ENCODE measurements at places on chromosomes 6 and 20. TPM values are rescaled to one million over a fixed set of nuclear protein-coding genes. Genes with fewer than 3 reads are reported as not detected.

The NFKBIL1 gene
- 24.2 TPM for total RNA-seq

DNA sequence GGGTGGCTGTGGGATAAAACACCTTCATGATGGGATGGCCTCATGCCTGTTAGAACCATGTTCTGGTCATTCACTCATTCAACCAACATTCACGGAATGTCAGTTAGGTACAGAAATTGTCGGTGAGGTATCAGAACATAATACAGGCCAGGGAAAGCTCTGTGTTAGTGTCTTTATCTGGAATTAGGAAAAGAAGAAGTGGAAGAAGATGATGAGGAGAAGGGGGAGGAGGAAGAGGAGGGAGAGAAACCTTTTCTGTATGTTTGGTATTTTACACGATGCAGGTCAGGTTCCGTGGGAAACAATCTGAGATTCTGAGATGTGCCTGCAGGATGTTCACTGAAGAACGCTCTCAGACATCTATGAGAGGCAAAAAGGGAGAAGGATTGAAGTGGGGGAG, 5.6 kb downstream of the ADTRP start:
- no peak for DNase-seq

- DNase-seq, result no peak
Observed at GRCh38 chr20:41344938-41345728, 4.5 kb downstream of the LPIN3 start.

DNA sequence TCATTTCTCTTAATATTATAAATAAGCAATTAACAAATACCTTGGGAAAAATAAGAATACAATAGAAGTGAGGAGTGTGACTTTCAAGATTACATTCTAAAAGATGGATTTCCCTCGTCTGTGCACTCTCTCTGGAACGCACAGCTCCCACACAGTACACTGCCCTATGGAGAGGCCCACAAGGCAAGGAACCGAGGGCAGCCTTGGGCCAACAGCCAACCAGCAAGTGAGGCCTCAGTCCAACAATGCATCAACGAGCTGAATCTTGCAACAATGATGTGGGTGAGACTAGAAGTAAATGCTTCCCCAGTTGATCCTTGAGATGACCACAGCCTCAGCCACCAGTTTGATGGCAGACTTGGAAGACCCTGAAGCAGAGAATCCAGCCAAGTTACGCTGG, 34.5 kb upstream of the AVP start:
- no peak for DNase-seq

- no peak for DNase-seq
Observed at GRCh38 chr6:24883618-24884017, 52.1 kb downstream of the RIPOR2 start.

The NRN1 gene
- 7.5 TPM for total RNA-seq

The SLC26A8 gene
- total RNA-seq, result not detected

The MAK gene
- not detected for total RNA-seq

The MAPK13 gene
- total RNA-seq, result 7.6 TPM

- no peak for DNase-seq
Observed at GRCh38 chr6:53293691-53294090, 55.1 kb downstream of the ELOVL5 start.

The ESR1 gene
- 4.9 TPM for total RNA-seq

- DNase-seq, result no peak
Observed at GRCh38 chr20:31749223-31749622, 10.1 kb downstream of the TPX2 start.

The MLN gene
- total RNA-seq, result not detected

DNA sequence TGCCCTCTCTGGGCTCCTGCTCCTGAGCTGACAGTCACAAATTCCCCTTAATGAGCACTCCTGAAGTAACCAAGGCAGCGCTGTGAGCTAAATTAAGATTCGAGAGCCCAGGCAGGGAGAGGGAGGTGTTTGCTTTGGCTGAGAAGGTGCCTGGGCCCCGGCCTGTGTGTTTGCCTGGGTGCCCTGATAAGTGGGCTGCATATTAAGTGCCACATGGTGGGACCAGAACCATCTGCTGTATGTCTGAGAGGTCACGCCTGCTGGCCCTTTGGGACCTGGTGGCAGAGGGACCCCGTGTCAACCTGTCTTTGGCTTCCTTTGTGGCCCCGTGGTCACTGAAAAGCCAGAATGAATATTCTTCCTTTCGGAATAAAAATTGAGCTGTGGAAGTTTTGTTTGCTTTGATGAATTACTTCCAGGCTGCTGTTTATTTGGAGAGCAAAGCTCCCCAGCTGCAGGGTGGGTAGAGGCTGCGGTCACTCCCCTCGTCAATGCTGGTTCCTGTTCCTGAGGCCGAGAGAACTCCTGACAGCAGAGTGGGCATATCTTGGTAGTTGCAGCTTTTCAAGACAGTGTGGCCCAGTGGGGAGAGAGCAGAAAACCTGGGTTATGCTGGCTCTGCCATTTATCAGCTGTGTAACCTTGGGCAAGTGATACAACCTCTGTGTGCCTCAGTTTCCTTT, 17.5 kb upstream of the KCNK16 start:
- DNase-seq, result no peak

The GABBR1 gene
- 63.2 TPM for total RNA-seq

- DNase-seq, result no peak
Observed at GRCh38 chr6:21118216-21118780, 475.3 kb upstream of the SOX4 start.

GRCh38 chr20:62320581-62321354, 18.0 kb downstream of the ADRM1 start:
- DNase-seq, result no peak

The SYNDIG1 gene
- total RNA-seq, result 1.8 TPM

DNA sequence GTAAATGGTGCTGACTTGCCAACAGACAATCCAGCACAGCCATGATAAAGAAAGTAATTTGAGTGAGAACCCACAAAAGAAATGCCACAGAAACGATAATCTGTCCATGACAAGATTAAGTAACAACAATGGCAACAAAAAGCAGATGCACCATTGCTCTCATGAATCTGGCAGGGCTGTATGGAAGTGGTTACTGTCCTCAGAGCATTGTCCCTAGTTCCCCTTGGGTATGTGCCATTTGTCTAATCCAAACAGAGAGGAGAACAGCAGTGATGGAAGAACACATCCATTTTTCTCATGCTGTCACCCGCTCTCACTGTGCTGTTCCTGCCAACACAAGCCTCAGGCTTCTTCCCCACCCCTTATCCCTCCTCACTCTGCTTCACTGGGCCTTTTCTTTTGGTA, 65.8 kb downstream of the REV3L start:
- no peak for DNase-seq

Measured in thoracic aorta (tissue), 2 donors.